ENCODE measurements at places on chromosomes 2 and 18.

DNA sequence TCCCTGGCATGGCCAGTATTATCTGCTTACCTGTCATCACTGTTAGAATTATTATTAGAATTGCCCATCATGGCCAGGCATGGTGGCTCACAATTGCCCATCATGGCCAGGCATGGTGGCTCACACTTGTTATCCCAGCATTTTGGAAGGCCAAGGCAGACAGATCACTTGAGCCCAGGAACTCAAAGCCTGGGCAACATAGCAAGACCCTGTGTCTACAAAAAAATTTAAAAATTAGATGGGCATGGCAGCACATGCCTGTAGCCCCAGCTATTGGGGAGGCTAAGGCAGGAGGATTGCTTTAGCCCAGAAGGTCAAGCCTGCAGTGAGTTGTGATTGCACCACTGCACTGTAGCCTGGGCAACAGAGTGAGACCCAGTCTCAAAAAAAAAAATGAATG, 27.4 kb upstream of the ID2 start:
- no peak for DNase-seq

- DNase-seq = peak; percentile 9
Observed at GRCh38 chr2:159895258-159896065, 97.5 kb upstream of the CD302 start.

- no peak for DNase-seq
Observed at GRCh38 chr2:46815121-46815802, 100.3 kb downstream of the MCFD2 start.

- no peak for DNase-seq
Observed at GRCh38 chr2:127661072-127661649, 14.2 kb downstream of the LIMS2 start.

- peak; percentile 21 for DNase-seq
Observed at GRCh38 chr2:1366546-1367134, 46.6 kb upstream of the TPO start.

GRCh38 chr18:31356025-31356424, 20.6 kb upstream of the DSG4 start:
- DNase-seq = no peak

DNA sequence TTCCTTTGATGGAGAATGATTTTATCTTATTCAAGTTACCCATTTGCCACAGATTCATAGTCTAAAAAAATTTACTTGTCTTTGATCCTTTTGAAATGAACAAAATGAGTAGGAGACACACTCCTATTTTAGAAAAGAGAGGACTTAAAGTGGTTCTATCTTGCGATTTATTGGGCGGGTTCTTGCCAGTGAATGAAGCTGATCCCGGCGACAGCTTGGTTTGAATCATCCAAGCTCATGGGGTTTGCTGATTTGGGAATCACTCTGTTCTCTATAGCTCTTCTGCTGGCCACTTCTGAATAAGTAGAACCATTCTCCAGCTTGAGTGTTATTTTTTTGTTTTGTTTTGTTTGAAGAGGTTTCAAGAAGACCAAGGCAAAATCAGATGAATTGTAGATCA, 25.5 kb upstream of the PPP1CB start:
- no peak for DNase-seq

DNA sequence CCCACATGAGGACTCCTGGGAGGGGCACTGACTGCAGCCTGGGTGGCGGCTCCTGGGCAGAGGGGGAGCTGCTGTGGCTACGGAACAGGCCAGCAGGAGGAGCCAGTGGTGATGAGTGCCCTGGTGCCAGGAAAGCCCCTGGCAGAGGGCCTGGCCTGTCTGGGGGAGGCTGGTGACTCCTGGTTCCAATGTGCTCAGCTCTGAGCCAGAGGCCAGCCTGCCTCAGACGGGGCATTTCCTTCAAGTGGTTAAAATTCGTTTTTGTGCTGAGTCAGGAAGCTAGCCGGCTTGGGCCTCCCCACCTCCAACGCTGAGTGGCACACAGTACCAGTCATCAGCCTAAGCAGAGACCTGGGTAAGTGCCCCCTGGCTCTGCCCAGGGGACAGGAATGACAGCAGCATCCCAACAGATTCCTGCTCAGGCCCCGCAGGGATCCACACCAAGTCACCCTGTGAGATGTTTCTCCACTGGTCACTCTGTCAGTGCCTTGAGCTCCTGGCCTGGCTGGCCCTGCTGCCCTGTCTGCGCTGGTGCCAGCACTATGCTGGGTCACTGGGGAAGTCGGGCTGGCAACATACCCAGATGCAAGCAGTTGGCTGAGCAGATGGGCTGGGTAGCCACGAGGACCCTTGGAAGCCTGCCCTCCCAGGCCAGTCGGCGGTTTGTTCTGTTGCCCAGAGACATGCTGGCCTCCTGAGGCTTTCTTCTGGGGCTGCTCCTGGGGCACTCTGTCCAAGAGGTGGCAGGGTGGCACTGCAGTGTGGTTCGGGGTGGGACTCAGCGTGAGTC, 7.1 kb upstream of the KLF11 start:
- DNase-seq = no peak

GRCh38 chr2:197890168-197890567, 85.8 kb downstream of the PLCL1 start:
- no peak for DNase-seq

DNA sequence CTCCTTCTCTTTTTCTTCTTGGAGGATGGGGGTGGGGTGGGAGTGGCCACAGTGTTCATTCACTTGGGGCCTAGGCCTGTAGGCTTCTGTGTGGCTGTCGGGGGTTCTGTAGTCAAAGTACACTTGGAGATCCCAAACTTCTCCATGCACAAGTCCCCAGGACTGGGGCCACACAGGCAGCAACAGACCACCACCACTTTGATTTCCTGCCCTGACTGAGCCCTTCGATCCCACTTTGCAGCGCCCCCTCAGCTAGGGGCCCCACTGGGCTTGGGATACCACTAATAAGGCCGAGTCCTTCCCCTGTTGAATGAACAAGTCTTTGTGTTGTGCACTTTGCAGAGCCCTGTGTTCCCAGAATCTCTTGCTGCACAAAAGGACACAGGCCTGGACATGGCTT, 5.5 kb upstream of the TEX51 start:
- DNase-seq = no peak

GRCh38 chr2:113328043-113328442, 49.3 kb upstream of the PAX8 start:
- DNase-seq = no peak

DNA sequence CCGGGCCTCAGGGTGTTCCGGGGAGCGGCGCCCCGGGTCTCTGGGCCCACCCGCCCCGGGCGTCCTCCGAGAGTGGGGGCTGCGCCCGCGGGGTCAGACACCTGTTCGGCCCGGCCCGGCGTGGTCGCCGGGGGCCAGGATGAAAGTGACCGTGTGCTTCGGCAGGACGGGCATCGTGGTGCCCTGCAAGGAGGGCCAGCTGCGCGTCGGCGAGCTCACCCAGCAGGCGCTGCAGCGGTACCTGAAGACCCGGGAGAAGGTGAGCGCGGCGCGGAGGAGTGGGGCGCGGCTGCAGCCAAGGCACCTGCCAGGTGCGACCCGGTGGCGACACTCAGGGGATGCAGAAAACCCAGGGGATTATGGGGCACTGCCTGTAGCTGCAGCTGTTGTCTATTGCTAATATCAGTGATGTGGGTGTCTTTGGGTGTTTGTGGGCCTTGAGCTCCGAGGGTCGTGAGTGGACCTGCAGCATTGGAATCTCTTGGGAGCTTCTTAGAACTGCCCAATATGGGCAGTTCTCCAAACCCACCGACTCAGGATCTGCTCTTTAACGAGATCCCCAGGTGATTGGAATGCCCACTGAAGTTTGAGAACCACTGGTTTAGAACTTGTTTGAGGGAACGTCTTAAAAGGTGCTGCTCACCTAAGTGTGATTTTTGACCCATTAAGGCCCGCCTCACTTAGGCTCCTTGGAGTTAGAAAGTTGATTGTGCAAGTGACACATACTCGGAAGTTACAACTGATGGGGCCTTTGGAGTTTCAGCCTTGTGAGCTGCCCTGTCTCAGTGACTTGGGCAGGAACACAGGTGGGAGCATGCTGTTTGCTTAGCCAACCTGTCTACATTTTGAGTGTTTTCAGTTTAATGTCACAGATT, 823 bp downstream of the PARD3B start:
- DNase-seq = peak; percentile 50

- DNase-seq = peak; percentile 17
Observed at GRCh38 chr2:46333912-46334311, 36.7 kb downstream of the EPAS1 start.

GRCh38 chr2:150485871-150486538, 1.5 kb downstream of the RND3 start:
- DNase-seq = no peak

GRCh38 chr2:95539290-95539689, 52.5 kb upstream of the TRIM43 start:
- no peak for DNase-seq

GRCh38 chr2:163943403-163944346, 207.9 kb upstream of the FIGN start:
- DNase-seq = no peak

DNA sequence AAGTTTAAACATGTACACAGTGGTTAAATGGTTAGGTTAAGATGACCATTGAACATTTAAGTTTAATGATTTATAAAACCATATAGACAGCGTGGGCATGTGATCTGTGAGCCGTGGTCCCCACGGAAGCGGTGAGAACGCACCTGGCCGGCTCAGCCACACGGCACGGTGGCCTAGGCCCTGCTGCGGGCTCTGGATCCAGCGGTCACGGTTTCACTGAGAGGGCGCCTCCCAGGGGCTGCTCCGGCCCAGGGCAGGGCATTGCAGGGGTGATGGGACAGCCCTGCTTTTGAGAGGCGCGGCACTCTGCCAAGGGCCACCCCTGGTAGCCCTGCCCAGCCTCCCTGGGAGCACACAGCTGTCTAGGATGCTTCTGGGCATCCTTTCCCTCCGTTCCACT, 124.9 kb downstream of the RGPD3 start:
- no peak for DNase-seq

Data from CD8-positive, alpha-beta T cell (primary cell).